ENCODE measurements at places on chromosomes 13 and 19. TPM values are rescaled to one million over a fixed set of nuclear protein-coding genes. Genes with fewer than 3 reads are reported as not detected.

The SIGLEC9 gene
- total RNA-seq, result 35.7 TPM

GRCh38 chr13:84821261-84821660 is 939.0 kb upstream of the SLITRK1 start:
- no peak for DNase-seq

- no peak for DNase-seq
Observed at GRCh38 chr19:29836409-29836825, 24.6 kb downstream of the CCNE1 start.

DNA sequence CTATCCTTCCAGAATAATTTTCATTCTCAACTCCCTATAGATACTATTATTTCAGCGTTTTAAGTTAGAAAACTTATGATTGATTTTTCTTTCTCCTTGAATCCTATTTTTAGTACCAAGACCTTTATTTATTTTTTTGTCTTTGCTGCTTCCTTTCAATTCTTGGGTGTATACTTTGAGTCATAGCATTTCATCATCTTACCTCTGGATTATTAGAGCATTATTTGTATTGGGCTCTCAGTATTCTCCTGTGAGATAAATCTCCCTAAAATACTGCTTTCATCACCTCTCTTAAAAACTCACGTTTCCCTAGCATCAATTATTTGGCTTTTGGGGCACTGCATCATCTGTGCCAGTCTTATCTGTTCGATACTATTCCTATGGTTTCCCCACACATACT is 222.8 kb downstream of the POSTN start:
- no peak for DNase-seq

The AP2S1 gene
- total RNA-seq, result 58.0 TPM

- DNase-seq, result no peak
Observed at GRCh38 chr13:20939662-20940061, 37.1 kb upstream of the XPO4 start.

GRCh38 chr13:82565201-82565600 is 1317.1 kb downstream of the SLITRK1 start:
- no peak for DNase-seq

The RNF225 gene
- not detected for total RNA-seq

- DNase-seq, result no peak
Observed at GRCh38 chr13:33100886-33101285, 84.7 kb downstream of the KL start.

The ZNF562 gene
- total RNA-seq, result 44.8 TPM

The ZNF154 gene
- total RNA-seq, result 14.2 TPM

The LMTK3 gene
- 2.0 TPM for total RNA-seq

The ZNF506 gene
- total RNA-seq, result 101 TPM

- DNase-seq, result no peak
Observed at GRCh38 chr13:45162821-45163220, 38.0 kb downstream of the KCTD4 start.

- no peak for DNase-seq
Observed at GRCh38 chr13:111648885-111649284, 328.4 kb downstream of the TEX29 start.
